ENCODE measurements at places on chromosomes 13 and 19.

DNA sequence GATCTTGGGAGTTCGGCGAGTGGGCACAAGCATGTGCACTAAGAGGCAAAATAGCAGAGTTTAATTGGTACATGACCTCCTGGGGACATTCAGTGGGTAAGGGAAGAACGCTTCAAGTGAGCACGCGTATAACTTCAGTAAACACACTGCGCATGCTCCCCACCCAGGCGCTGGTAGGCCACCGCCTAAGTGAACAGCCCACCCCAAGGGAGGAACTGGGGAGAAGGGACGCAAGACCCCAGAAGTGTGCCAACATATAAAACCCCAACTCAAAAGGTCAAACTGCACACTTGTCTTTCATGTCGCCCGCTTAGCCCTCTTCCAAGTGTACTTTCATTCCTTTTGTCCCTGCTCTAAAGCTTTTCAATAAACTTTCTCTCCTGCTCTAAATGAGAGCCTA, 10.5 kb upstream of the NTN5 start:
- DNase-seq = no peak

GRCh38 chr19:46537136-46538097, 41.8 kb upstream of the PNMA8B start:
- peak; percentile 9 for DNase-seq

GRCh38 chr13:100128373-100128772, 39.5 kb downstream of the PCCA start:
- no peak for DNase-seq

DNA sequence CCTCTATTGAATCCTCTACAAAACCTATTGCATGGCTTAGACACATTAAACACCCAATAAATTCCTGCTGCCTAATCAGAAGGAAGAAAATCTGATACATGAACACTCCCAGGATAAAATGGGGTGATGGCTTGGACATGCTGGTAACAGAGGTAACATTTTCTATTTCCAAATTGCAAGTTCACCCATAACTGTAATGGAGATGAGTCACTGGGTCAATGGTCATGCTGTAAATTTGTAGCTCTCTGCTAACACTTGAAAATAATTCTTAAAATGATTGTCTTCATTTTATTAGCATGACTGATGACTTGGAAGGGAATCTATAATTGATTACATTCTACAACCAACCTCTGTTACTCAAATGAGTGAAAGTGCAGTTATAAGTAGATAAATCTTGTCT, 434.1 kb downstream of the FGF14 start:
- no peak for DNase-seq

- DNase-seq = no peak
These were observed 111.4 kb upstream of the SOX1 start for GRCh38 chr13:111955412-111956065.

GRCh38 chr13:39879286-39880035, 224.0 kb downstream of the COG6 start:
- no peak for DNase-seq

DNA sequence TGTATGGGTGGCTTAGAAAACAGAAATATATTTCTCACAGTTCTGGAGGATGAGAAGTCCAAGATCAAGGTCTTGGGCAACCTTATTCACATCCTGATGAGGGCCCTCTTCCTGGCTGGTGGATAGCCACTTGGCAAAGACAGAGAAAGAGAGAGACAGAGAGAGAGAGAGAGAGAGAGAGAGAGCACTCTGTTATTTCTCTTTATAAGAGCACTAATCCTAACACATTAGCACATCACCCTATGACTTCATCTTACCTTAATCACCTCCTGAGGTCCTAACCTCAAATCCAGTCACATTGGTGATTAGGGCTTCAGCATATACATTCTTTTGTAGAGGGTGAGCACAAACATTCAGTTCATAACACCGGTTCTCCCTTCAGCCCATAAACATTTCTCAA, 430.3 kb downstream of the EFNB2 start:
- no peak for DNase-seq

- DNase-seq = no peak
These were observed 855 bp upstream of the CARS2 start for GRCh38 chr13:110706570-110707372.

DNA sequence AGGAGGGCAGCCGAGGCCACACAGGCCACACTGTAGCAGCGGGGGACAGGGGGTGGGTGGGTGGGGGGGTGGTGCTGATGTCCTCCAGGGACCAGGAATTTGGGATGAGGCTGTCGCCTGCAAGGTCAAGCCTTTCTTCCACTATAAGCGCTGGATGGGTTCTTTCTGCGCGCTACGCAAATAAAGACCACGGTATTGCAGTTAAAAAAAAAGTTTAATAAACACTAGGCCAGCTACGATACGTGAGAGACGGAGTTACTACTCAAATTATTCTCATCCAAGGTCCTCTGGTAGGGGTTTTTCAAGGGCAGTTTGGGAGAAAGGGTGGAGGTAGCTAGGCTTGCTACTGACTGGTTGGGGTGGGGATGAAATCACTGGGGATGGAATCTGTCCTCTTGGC, 508 bp upstream of the ZNF44 start:
- DNase-seq = no peak

DNA sequence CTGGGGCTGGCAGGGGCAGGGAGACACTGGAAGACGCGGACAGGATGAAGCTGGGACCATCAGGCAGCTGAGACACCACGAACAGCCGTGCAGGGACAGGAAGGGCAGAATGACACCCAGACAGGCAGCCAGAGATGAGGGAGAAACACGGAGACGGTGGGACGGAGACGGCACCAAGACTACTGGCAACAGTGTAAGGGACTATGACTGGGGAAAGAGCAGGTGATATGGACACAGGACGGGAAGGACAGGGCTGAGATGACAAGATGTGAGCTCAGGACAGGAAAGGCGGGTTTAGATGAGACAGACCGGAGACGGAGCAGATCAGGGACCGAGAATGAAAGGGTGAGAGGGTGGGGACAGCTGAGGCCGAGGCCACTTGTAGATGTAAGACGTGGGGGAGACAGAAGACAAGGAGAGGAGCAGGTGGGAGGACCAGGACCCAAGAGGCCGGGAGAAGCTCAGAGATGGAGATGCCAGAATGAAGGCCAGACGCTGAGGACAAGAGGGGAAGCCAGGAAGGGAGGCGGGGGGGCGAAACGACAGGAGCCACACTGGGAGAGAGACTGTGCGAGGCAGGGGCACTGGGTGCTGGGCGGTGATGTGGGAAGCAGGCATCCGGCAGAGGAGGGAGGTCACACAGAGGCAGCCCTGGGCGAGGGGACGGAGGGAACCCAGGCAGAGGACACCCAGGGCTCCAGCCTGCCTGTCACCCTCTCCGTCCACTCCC, 17.5 kb upstream of the EHD2 start:
- no peak for DNase-seq

GRCh38 chr19:41398050-41398418, 416 bp downstream of the BCKDHA start:
- no peak for DNase-seq

DNA sequence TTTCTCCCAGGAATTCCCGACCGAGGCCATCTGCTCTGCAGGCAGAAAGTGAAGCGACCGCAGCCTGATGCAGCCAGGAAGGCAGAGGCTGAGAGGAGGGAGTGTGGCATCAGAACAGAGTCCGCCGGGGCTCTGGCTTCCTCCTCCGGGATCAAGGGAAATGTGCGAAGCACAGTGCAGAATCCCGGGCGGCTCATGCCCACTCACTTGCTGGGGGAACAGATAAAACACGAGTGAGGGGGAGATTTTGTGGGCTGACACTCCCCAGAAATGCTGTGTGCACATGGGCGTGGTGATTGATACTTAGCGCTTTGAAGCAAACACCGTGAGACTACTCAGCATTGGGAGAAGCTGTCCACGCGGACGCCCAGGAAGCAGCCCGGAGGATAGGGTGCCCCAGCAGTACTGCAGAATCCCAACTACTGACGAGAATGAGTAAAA, 75.3 kb upstream of the POMP start:
- no peak for DNase-seq

DNA sequence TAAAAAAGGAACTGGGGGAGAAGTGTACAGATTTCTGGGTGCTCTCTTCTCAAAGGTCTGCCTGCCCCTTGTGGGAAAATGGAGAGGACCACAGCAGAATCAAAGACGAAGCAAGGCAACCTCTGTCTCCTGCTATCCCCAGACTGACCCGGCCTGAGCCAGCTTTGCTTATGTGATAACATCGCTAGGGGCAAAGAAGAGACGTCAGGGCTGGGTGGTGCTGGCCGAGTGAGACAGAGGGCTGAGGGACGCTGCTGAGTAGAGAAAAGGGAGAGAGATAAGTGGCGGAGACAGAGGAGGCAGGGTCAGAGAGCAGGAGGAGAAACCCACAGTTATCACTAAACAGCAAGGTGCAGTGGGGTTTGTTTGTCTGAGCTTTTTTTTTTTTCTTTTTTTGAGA, 4.6 kb upstream of the MUC16 start:
- no peak for DNase-seq

GRCh38 chr19:37342753-37343152, 28.1 kb upstream of the ZNF527 start:
- DNase-seq = no peak

- DNase-seq = no peak
These were observed 56.3 kb upstream of the GPR12 start for GRCh38 chr13:26816881-26817280.

DNA sequence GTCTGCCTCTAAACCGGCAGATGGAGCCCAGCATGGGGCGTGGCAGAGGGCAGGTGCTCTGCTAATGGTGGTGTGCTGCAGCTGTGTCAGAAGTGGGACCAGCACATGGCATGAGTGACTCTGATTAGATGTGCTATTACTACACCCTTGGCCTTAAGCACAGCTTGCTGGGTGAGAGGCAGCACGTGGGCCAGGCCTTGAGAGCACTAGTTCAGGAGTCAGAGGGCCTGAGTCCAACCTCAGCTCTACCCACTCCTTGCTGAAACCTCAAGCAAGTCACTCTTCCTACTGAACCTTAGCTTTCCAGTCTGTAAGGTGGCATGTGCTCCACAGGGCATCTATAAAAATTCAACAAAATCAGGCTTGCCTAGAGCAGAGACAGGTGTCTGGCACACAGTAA, 22.7 kb downstream of the AKT2 start:
- DNase-seq = no peak

GRCh38 chr19:36627057-36627456, 21.9 kb downstream of the ZNF382 start:
- DNase-seq = no peak

GRCh38 chr19:36128392-36128736, 11.5 kb upstream of the CAPNS1 start:
- no peak for DNase-seq

DNA sequence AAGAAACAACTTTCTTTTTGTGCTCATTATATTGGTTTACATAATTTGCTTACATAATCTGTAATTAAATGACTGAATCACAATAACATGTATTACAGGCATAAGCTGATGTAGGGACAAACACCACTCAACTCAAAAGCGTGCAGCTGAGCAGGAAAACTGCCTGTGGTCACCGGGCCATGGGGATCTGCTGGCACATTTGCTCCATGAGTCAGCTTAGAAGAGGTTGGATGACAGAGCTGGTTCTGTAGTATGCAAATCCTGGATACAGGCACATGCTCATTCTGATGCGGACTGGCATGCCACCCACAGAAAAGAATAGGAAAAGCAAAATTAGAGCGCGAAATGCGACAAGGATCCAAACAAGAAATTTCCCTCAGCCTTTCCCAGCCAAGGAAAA, 128.6 kb downstream of the USP12 start:
- no peak for DNase-seq

DNA sequence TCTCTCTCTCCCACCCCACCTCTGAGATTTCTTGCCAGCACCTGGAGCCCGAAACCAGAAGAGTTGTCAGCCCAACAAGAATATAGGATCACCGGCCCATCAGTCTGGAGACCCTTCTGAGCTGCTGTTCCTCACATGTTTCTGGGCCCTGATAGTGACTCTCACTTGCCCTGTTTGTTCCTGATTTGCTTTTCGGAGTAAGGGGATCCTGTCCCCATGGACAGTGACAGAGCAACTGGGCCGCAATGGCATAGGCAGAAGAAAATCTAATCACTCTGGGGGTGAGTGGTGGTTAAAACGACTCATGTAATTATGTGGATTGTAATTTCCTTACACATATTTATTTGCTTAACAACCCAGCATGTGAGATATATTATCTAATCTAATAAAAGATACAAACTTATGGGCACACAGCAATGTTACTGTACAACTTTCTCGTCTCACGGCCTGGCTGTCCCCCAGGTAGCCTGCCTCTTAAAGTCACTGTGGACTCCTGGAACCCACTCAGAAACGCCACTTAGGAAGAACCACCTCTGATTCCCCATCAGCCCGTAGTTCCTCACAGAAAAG, 663 bp upstream of the SMAD9 start:
- DNase-seq = no peak

DNA sequence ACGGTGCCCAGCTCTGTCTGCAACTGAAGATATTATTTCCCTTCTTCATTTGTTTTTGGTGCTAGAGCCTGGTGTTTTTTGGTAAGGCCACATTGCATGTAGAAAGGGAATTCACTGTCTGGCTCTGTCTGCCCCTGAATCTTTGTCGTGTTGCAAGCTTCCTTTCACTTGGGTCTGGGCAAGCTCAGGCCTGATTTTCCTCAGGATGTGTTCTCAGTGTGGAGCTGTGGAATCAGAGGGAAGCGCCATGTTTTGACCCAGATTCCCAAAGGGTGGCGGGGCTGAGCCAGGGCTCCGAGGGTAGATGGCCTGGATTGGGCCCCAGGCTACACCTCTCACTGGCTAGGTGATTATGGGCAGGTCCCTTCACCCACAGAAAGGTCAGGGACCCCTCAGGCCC, 8.6 kb downstream of the PRKCSH start:
- DNase-seq = no peak

GRCh38 chr13:51396352-51396751, 56.5 kb downstream of the INTS6 start:
- no peak for DNase-seq

GRCh38 chr19:34662919-34663318, 14.0 kb downstream of the SCGB2B2 start:
- DNase-seq = no peak

GRCh38 chr19:16703677-16704076, 16.0 kb upstream of the NWD1 start:
- DNase-seq = no peak

Data from T-helper 22 cell (primary cell).